ENCODE measurements at places on chromosomes 7 and 10. TPM values are rescaled to one million over a fixed set of nuclear protein-coding genes. Genes with fewer than 3 reads are reported as not detected.

The SH2D4B gene
- 0.31 TPM for total RNA-seq

The PVRIG gene
- 30.1 TPM for total RNA-seq

The SPDYE11 gene
- not detected for total RNA-seq

The GSTO2 gene
- total RNA-seq, result 0.77 TPM

The STAMBPL1 gene
- 23.7 TPM for total RNA-seq

The SPDYE9 gene
- total RNA-seq, result not detected

The BBIP1 gene
- 17.1 TPM for total RNA-seq

The CPN1 gene
- total RNA-seq, result not detected

The VENTX gene
- total RNA-seq, result 0.11 TPM

The ANKRD7 gene
- not detected for total RNA-seq

The LIPJ gene
- not detected for total RNA-seq

The OR2A12 gene
- total RNA-seq, result not detected

The TFEC gene
- total RNA-seq, result not detected

The COL17A1 gene
- total RNA-seq, result not detected

The KCND2 gene
- total RNA-seq, result not detected
